ENCODE measurements at places on chromosomes 11 and 22.

DNA sequence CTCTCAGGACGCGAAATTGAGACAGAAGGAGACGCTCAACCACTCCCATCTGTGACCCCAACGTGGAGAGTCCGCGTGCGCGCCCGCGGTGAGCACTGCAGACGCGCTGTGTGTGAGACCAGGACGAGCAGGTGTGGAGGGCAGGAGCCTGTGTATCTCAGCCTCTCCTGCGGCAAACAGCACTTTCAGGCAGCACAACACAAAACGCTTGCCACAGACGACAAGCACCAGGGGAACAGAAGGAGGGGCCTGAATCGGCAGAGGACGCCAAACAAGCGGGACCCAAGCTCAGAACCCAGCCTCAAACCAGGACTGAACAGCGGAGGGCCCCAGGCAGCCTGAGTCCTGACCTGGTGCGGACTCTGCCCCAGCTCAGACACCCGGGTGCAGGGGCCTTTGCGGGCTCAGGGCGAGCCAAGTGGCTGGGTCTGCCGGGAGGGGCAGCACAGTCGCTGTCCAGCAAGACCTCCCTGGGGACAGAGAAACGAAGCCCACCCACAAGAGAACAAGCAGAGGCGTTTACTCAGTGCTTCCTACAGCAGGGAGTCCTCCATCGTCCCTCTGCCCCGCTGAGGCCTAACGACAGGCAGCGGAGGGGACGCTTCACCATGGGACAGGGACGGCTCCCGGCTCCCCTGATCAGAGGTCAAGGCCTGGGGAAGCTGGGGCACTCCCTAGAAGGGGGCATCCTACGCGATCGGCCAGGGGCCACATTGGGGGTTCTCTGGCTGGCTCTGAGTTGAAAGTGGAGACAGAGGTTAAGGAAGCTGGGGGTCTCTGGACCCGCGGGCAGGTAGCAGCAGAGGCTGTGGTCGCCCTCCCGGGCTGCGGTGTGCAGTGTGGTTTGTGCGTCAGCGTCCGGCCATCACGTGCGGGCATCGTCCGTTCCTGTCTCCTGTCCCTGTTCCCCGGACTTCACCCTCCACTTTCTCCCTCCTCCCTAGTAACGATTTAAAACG lies 560.8 kb downstream of the BRD1 start:
- DNase-seq = no peak

GRCh38 chr11:1339066-1339675 lies 29.7 kb upstream of the TOLLIP start:
- DNase-seq = no peak

DNA sequence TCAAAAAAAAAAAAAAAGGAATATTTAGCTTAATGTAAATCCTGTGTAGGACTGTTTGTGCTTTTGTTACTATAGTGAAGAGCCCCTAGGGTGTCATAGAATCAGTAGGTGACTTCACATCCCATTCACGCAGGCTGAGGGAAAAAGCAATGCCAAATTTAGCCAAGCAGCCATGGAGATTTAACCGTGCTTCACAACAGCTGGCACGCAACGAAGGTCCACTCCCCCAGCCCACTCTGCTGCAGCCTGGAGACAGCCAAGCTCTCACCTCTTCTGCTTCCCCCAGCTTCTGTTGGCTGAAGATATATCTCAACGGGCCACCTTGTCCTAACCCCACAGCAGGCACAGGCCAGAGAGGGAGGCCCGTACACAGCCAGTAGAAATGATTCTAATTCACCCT lies 78.8 kb upstream of the BID start:
- DNase-seq = peak; percentile 49

DNA sequence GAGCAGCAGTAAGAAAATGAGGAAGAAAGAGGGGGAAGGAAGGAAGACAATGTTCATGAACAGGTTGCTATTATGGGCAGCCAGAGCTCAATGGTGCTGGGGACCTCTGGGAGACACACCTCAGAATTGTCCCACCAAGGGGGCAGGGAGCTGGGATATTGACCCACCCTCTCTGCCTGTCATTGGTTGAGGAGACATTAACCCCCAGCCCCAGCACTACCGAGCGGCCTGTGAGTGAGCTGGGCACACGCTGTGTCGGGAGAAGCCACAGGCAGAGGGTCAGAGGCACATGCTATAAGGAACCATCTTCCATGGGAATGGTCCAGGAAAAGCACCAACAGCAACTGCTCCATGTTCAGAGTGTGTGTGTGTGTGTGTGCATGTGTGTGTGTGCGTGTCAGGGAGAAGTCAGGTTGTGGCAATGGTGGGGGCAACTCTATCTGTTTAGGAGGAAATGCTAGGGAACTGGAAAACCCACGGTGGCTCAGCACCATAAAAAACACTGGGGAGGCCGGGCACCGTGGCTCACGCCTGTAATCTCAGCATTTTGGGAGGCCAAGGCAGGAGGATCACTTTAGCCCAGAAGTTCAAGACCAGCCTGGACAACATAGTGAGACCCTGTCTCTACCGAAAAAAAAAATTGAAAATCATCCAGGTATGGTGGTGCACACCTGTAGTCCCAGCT lies 49.2 kb downstream of the CD6 start:
- DNase-seq = no peak

DNA sequence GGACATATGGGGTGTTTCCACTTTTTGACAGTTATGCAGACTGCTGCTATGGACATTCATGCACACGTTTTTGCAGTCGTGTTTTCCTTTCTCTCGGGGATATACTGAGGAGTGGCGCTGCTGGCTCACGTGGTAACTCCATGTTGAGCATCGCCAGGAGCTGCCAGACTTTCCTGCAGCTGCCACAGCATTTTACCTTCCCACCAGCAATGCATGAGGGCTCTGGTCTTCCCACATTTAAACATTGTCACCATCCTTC lies 95.4 kb downstream of the TBC1D22A start:
- no peak for DNase-seq

DNA sequence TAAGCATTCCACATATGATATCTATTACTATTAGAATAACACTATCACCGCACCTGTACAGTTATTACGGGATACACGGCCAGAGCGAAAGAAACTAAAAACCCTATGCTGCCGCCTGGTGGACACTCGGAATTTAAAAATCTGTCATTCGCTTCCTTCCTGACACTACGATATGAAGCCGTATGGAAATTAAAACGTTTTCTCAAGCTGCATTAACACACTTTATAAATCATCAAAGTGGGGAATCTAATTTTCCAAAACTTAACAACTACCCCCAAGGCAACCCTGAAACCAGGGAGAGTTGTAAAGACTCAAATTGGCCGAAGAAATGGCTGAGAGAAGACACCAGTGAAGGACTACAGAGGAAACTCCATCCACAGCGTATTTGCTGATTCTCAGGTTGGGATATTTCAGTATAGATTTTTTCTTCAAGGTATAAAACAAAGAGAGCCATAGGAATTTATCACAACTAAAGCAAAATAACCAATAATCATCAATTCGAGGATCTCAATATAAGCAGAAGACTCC lies 1.4 kb downstream of the CCDC73 start:
- peak; percentile 55 for DNase-seq

DNA sequence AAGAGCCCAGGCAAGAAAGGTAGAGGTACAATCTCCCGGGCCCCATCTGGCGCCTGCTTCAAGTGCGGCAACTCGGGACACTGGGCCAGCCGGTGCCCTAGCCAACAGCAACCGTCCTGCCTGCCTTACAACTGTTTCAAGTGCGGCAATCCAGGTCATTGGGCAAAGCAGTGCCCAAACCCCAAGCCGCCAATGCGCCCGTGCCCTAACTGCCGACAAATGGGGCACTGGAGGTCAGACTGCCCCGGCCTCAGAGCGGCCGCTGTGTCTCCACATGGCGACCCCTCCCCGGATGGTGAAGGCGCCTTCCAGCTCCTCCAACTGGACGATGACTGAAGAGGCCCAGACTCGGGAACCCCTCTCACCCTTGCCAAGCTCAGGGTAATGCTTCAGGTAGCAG lies 11.4 kb upstream of the OR56A3 start:
- DNase-seq = peak; percentile 14

DNA sequence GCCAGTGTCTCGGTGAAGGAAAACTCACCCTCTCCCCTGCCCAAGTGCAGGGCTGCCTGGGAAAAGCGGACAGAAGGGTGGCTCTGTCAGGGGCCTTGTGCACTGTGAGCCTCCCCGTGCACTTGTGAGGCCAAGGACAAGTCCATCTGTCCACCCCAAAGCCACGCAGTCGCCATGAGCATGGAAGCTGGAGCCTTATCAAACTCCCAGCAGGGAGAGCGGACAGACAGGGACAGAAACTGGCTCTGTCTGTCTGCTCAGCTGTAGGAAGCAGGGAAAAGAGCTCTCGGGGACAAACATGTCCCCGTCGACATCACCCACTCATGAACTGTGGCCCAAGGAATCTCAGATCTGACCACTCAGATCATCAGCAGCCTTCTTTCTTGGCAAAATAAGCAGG lies 1385.4 kb downstream of the TBC1D22A start:
- DNase-seq = no peak

- no peak for DNase-seq
Measured at GRCh38 chr11:4643682-4644081, at the start of gene OR51E1. TSS of gene OR51E1 (plus strand) at chr11:4643982. CDS start at chr11:4652527, 8,545 bp downstream.

DNA sequence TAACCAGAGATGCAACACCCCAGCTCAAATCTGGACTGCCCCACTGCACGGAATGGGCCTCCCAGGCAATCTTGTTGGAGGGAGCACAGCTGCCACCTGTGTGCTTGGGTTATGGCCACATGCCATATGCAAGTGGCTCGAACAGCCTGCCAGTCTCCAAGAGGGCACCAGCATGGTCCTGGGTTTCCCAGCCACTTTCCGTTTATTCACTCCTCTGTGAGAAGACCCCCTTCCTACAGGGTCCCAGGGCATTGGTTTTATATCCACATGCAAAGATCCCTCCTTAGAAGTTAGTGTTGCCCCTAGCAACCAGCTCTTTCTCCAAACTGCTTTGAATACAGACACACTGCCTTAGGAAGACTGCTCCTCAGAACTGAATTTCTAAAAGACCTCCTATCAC lies 487.8 kb downstream of the BUD13 start:
- DNase-seq = no peak

- DNase-seq = no peak
Measured at GRCh38 chr11:95536047-95536690, 253.4 kb downstream of the FAM76B start.

DNA sequence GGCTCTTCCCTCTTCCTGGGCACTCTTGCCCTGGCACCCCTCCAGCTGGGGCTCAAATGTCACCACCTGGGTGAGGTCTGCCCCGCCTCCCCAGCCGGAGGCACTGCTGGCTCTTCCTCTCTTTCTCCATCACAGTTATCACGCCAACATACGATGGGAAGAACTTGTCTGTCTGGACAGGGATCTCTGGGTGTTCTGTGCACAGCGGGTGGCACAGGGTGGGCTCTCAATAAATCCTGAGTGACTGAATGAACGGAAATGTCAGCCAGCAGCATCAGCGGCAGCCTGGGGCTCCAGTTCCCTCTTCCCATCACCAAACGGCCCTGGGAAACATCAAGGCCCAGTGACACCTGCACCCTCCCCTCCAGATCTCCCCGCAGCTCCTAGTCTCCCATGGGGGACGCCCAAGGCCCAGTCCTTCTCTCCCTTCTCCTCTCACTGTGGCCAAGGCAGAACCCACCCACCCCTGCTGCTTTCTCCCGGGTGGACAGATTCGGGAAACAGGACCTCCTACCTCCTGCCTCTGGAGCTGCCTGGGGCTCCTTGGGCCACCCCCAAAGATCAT lies 440 bp upstream of the SLC25A45 start:
- peak; percentile 90 for DNase-seq

DNA sequence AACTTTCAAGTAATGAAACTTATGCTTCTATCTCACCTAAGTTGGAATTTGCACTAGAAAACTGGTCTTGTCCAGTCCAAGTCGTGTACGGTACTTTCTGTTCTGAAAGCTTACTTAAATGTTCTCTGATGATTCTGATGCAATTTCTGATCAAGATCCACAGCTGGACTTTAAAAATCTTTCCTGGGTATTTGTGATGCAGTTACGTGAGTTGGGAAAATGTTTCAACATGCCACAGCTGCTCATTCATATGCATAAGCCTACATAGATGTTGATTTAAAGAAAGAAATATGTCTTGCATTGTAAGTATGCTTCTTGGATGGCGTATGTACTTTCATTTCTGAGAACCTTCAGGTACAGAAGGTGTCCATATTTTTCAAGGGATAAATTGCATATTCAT lies 493.7 kb upstream of the CCDC90B start:
- DNase-seq = no peak

DNA sequence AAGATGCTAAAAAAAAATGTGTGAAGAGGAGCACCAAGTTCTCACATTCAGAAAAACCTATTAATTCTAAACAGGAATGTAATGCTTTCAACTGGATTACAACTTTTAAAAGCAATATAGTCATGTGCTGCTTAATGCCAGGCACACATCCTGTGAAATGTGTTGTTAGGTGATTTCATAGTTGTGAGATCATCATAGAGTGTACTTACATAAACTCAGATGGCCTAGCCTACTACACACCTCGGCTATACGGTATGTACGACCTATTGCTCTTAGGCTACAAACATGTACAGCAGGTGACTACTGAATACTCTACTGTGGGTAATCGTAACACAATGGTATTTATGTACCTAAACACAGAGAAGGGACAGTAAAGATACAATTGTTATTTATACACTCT lies 142.3 kb downstream of the RBFOX2 start:
- DNase-seq = no peak

DNA sequence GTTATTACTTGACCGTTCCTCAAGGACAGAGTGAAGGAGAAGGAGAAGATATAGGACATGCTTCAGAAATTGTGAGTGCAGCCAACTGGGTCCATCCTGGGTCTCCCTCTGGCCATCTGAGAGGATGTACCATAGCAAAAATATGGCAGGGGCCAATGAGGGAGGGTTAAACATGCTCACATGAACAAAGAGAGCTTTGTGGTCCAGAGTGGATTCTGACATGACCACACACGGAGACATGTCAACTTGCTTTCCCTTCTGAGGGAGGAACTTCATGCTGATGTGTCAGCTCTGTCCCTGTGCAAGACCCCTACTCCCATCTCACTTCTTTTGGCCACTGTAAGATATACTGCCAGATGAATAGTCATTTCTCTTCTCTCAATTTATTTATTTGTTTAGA lies 3.0 kb upstream of the UBASH3B start:
- no peak for DNase-seq

DNA sequence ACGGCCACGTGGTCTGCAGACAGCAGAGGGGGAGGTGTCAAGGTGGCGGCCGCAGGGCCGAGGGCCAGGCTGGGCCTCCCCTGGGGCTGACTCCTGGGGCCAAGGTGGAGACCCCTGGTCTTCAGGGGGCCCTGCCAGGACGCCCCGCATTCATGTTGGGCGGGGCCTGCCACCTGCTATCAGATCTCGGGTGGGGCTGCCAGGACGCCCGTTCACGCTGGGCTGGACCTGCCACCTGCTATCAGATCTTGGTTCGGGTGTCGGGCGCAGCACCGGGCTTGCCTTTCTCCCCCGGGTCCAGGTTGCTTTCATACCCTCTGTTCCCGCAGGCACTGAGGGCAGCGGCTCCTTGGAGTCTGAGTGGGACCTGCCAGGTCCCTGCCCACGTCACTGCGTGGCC lies 16.1 kb upstream of the MAPK11 start:
- DNase-seq = no peak

Measured in left ventricle myocardium superior (tissue), 1 donor.